GDM1 (cell line): ENCODE measurements at places on chromosomes 6 and 20.

DNA sequence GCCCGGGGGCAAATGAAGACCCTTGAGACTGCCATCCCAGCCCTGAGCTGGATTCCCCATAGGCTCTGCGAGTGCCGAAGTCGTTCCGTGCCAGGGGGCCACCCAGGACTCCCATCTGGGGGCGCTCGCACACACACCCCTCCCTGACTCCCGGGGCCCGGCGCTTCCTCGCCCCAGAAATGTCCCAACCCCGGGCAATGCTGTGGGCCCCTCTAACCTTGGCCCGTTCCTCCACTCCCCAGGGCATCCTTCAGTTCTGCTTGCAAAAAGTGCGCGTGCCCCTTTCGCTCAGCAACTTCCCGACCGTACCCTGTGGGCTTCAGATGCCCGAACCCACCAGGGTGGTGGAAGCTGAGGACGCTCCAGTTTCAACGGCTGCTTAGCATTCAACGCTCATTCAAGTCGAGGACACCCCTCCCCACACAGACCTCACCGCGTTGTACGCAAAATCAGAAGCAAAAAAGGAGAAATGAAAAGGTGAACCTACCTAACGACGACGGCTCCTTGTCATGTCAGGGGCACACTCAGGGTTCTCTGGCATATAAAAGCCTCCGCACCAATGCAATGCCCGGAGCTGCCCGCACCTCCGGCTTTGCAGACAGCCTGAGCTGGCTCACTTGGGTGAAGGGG lies 25.3 kb downstream of the RIPOR2 start:
- no peak for DNase-seq

DNA sequence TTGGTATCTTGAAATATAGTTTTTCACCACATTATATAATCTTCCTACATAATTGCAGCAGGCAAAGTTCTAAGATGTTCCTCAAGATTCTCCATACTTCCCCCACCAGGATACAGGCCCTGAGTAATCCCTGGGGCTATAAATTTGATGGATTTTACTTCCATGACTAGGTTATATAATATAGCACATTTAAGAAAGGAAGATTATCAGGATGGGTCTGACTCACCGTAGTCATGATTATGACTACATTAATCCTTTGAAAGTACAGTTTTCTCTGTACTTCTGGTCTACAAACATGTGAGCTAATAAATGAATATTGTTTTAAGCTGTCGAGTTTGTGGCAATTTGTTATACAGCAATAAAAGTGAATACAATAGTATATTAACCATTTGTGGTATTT lies 122.5 kb downstream of the MACROD2 start:
- no peak for DNase-seq

DNA sequence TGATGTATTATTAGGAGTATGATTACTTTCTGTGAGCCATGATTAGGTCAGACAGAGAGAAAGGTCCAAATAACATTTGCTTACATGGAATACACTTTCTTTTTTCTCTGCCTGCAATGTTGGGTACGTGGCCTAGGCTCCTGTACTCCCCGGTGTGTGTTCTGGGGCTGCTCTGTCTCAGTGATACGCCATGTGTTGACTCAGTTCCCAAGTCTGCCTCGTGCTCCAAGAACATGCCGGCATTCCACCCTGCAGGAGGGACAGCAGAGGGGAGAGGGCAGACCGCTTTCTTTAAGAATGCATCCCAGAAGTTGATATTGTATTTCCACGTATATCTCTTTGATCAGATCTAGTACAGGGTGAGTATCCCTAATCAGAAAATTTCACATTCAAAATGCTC lies 33.3 kb upstream of the THBS2 start:
- no peak for DNase-seq

DNA sequence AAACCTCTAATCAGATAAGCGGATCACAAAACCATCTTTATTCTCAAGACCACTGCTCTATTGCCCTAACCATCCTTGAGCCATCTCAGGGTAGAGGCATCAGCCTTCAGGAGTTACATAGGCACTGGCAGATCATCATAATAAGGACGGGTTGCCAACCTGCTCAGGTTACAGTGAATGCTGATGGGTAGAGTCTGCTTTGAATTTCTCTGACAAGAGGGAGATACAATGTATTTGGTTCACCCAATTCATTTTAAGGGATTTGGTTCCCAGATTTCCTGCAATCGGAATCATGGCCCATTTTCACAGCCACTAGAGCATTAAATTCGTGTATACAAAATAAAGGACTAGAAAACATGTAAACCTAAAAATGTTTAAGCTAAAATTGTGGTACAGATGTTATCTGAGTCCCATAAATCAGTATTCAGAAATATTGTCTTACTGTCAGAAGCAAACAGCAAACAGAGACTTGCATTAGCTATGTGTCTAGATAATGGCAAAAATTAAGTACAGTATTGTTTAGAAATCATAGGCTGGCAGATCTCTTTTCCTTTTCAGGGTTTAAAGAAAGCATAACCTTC lies 41.9 kb upstream of the TMEM170B start:
- DNase-seq, result no peak

DNA sequence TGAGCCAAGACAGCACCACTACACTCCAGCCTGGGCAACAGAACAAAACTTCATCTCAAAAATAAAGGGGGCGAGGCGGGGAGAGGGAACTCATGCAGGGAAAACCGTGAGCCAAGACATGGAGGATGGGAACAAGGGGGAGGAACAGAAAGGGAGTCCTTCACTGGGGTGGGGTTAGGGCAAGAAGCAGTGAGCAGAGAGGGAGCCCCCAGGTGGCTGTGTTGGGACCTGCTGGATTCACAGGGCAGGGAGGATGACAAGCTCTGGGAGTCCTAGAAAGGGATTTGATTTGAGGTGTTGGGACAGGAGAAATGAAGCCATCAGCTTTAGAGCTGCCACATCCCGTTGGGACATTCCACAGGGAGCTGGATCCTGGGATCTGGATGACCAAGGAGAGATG lies 90.6 kb upstream of the TOP1 start:
- DNase-seq, result no peak

- no peak for DNase-seq
Measured at GRCh38 chr6:111581957-111582356, 23.7 kb downstream of the TRAF3IP2 start.

- DNase-seq, result no peak
Measured at GRCh38 chr6:37016995-37017394, 11.5 kb downstream of the FGD2 start.

DNA sequence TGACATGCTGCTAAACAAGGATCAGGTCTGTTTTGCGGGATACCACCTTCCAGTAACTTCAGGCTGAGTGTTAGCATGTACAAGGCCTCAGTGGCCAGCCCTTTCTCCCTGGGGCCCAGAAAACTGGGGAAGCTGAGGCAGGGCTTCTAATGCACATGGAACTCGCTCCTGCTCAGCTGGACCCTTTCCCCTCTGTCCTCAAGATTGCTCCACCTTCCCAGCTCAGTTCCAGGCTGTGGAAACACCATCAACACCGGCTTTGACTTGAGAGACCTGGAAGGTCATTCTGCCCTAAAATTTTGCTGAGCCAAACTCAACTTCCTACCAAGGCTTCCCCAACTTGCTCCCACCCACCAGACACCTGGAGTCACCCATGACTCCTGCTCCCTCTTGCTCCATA lies 4.2 kb upstream of the BLCAP start:
- no peak for DNase-seq

- no peak for DNase-seq
Measured at GRCh38 chr6:41976794-41977484, 35.3 kb upstream of the CCND3 start.

GRCh38 chr20:34337982-34338726 lies 24.9 kb upstream of the ITCH start:
- no peak for DNase-seq

DNA sequence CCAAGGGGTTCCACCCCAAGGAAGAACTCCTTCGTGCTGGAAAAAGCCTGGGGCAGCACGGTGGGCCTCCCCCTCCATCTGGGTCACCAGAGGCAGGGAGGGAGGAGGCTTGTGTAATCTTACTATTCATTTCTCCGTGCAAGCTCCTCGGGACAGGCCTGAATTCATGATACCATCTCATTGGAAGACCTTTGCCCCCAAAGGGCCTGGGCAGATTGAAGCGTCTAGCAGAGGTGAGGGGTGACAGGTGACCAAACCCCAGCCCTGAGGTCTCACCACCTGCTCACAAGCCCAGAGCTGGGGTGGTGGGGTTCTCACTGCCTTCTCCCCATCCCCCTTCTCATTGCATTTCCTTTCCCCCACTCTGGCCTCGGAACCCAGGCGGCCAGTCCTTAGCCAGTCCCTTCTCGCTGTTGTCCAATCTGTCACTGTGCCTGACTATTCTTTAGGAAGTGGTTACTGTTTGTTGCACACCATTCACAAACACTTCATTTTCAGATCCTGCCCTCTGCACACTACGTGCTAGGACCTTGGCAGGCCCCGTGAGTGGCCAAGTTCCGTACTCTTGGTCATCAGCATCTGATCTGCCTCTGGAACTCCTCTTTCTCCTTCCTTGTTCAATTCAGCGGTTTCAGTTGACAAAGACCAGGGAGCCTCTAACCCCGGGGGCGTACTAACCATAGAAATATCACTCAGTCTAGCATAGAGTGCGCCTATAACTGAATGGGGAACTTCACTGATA lies 137.1 kb downstream of the LY86 start:
- peak; percentile 38 for DNase-seq

DNA sequence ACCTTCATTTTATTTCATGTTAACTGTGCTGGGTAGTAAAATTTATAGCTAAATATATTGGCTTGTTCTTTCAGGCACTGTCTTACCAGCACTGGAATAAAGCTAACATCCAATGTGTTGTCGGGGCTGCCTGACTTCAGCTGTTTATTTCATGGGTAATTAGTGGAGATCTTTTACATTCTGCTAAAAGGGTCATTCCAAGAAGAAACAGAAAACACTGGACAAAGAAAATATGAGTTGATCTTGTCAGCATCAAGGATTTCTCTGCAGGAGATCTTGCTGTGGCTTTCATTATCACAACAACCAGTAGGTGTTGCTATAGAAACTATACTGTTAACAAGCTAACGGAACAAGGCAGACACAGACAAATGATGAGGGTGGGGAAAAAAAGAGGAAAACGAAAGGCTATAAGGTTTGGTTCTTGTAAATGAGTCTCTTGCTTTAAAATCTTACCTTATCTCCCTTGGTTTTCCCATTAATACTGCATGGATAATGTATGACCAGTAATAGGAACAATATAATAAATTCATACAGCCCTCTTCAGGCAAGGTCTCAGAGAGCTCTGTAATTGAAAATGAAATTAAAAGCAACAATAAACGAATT lies 206.8 kb downstream of the SIM1 start:
- no peak for DNase-seq

GRCh38 chr6:122025104-122025503 lies 374.3 kb upstream of the HSF2 start:
- no peak for DNase-seq

DNA sequence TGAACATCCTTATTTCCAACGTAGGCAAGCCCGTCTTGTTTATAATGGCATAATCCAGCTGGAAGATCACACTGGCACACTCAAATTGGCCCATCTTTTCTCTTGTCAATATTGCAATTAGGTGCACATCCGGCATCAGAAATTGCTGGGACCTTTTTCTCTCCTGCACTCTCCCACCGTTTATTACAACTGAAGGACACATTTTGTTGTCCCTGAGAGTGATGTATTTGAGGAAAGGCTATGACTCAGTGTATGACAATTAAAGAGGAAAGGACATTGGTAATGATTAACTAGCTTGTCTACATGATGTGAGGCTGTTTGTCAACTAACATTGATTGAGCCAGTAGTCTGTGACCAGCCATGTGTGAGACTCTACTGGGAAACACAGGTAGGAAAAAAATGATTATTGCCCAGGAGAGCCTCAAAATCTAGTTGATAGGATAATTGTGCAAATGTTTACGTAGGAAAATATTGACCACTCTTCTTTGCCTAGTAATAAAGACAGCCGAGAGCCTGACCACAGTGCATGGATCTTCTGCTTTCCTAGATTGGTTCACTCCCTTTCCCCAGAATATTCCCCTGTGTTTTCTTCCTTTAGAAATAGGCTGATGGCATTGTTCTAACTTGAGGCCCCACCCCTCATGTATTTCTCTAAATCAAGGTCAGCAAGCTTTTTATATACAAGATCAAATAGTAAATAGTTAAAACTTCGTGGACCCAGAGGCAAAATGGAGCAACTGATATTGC lies 230.0 kb upstream of the BTBD3 start:
- DNase-seq, result no peak

GRCh38 chr6:9002833-9003232 lies 567.5 kb upstream of the SLC35B3 start:
- DNase-seq, result no peak

- DNase-seq, result no peak
Measured at GRCh38 chr6:168962886-168963285, 290.8 kb downstream of the THBS2 start.

DNA sequence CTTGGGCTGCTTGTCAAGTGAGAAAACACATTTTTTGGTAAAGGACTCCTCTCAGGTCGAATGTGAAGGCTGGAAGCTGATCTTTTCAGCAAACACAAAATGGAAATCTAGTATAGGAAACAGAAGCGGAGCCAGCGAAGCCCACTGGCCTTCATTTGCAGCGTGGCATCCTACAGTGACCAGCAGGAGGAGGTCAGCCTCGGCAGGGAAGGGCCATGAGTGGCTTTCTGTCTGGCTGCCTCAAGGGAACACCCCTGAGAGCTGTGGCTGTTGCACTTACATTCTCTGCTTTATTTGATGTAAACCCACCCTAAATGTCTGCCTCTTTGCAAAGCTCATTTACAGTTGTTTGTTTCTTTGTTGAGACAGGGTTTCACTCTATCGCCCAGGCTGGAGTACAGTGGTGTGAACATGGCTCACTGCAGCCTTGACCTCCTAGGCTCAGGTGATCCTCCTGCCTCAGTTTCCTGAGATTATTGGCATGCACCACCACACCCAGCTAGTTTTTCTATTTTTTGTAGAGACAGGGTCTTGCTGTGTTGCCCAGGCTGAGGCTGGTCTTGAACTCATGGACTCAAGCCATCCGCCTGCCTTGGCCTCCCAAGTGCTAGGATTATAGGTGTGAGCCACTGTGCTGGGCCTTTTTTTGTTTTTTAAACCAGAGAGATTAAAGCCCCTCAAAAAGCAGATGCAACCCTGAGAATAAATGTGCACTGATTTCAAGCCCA lies 322.0 kb upstream of the SOX4 start:
- no peak for DNase-seq

DNA sequence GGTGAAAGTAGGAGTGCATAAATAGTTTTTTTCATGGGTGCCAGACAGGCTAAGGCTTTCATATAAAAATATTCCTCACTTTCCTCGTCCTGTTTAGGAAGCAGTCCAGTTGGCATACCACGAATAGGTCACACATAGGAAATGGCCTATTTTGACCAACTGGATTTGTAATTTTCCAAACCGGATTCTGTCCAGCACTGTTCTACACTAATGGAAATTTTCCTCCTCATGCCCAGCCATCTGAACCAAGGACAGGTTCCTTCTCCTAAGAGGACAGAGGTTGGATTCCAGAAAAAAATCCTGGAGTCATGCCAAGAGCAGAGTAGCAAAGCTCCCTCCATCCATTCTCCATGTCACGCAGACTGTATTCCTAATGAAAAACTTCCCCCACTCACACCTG lies 43.1 kb downstream of the PANK2 start:
- no peak for DNase-seq

GRCh38 chr20:23050076-23050838 lies 785 bp upstream of the THBD start:
- peak; percentile 32 for DNase-seq

GRCh38 chr6:11653028-11653583 lies 115.6 kb downstream of the TMEM170B start:
- peak; percentile 12 for DNase-seq

- DNase-seq, result no peak
Measured at GRCh38 chr6:26304213-26304796, 60.7 kb upstream of the BTN3A2 start.

GRCh38 chr6:43972913-43973300 lies 154.3 kb downstream of the MRPL14 start:
- DNase-seq, result no peak

GRCh38 chr6:112141707-112142106 lies 54.3 kb downstream of the FAM229B start:
- DNase-seq, result no peak
